ENCODE measurements at places on chromosomes 12 and 14.
A peak's percentile ranks its signal among the peaks of the same experiment; 100 is the strongest.

GRCh38 chr14:66066981-66067776 lies 419.0 kb upstream of the CCDC196 start:
- DNase-seq, result no peak

GRCh38 chr12:113932381-113933196 lies 33.5 kb downstream of the RBM19 start:
- no peak for DNase-seq

- no peak for DNase-seq
Measured at GRCh38 chr12:52655251-52655650, 3.2 kb upstream of the KRT2 start.

GRCh38 chr12:104697186-104697585 lies 240.4 kb downstream of the CHST11 start:
- no peak for DNase-seq

DNA sequence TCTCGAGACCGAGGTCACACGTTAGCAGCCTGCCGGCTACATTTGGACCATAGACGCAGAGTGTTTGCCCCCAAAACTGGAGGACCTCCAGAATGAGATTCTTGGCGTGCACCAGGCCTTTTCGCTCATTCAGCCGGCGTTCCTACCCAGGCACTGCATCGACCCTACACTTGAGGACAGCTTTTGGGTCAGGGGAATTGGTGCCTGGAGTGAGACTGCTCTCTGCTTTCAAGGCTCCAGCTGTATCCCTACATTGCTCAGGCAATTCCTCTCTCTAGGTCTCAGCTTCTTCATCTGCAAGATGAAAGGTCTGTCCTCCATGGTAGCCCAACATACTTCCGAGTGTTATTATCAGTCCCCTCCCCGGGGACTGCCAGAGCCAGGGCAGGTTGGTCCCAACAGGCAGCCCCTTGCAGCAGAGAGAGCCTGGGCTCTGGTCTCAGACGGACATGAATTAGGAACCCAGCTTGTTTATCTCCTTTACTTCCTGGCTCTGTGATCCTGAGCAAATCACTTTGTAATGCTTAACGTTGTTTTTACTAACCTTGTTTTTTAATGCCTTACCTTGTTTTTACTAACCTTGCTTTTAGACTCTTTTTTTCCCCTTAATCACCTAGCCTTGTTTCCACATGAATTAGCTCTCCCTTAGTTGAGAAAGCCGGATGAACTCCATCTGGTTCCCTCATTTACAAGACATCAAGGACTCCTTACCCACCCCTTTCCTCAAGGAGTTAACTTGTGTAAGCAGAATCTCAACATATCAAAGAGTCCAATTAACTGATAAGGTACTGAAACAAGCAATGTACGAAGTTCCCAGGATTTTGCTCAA lies 892 bp downstream of the TCHP start:
- DNase-seq, result peak; percentile 43

- no peak for DNase-seq
Measured at GRCh38 chr14:81141426-81141825, 79.3 kb downstream of the GTF2A1 start.

GRCh38 chr14:94113908-94114588 lies 3.5 kb downstream of the IFI27 start:
- no peak for DNase-seq
